ENCODE measurements at places on chromosomes 12 and 14. TPM values are rescaled to one million over a fixed set of nuclear protein-coding genes. Genes with fewer than 3 reads are reported as not detected.

SLC41A2 gene
- 1.6 TPM for polyA plus RNA-seq

PHC1 gene
- 14.9 TPM for polyA plus RNA-seq

TMEM229B gene
- 7.7 TPM for polyA plus RNA-seq

BAZ2A gene
- polyA plus RNA-seq = 39.2 TPM

KERA gene
- polyA plus RNA-seq = not detected

NELL2 gene
- polyA plus RNA-seq = 0.86 TPM

C1R gene
- polyA plus RNA-seq = 2.0 TPM

DAO gene
- not detected for polyA plus RNA-seq

IKZF4 gene
- polyA plus RNA-seq = 0.32 TPM

RAB15 gene
- 0.90 TPM for polyA plus RNA-seq

ZCRB1 gene
- 103 TPM for polyA plus RNA-seq

KLRD1 gene
- 0.84 TPM for polyA plus RNA-seq

KRT3 gene
- not detected for polyA plus RNA-seq

ITGB7 gene
- polyA plus RNA-seq = 174 TPM

SLC10A1 gene
- polyA plus RNA-seq = 0.16 TPM

PIANP gene
- polyA plus RNA-seq = not detected

AKAP3 gene
- 2.0 TPM for polyA plus RNA-seq

DHRS2 gene
- not detected for polyA plus RNA-seq

SLC6A15 gene
- not detected for polyA plus RNA-seq

OTOGL gene
- polyA plus RNA-seq = not detected

TAC3 gene
- polyA plus RNA-seq = not detected

TEX52 gene
- polyA plus RNA-seq = not detected

MYH6 gene
- polyA plus RNA-seq = not detected

SELPLG gene
- polyA plus RNA-seq = 35.8 TPM

RFLNA gene
- polyA plus RNA-seq = not detected

Measured in naive B cell (primary cell).